GDM1 (cell line): ENCODE measurements at places on chromosomes 3 and 15.

- DNase-seq: no peak
These were observed 356.7 kb downstream of the PDCD6IP start for GRCh38 chr3:34155108-34155507.

- no peak for DNase-seq
These were observed 108.7 kb upstream of the ALDH1A3 start for GRCh38 chr15:100770661-100771584.

GRCh38 chr3:23608650-23609049 is 197.1 kb upstream of the UBE2E1 start:
- no peak for DNase-seq

- no peak for DNase-seq
These were observed 262.3 kb upstream of the HES1 start for GRCh38 chr3:193873426-193874201.

DNA sequence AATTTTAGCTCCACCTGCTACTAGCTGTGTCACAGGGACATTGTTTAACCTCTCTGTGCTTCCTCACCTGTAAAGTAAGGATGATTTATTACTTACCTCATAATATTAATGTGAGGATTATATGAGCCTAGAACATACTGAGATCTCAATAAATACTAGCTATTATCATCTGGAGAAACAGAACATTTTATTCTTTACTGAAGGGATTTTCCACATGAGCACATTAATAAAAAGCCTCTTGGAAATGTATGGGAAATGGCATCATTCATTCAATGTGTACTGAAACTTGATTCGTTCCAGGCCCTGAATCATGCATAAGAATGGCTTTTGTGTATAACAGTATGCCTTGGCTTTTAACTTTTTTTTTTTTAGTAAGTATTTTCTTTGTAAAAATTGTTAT is 11.0 kb upstream of the CEMIP start:
- no peak for DNase-seq

GRCh38 chr3:9110802-9111201 is 138.6 kb downstream of the SRGAP3 start:
- no peak for DNase-seq

DNA sequence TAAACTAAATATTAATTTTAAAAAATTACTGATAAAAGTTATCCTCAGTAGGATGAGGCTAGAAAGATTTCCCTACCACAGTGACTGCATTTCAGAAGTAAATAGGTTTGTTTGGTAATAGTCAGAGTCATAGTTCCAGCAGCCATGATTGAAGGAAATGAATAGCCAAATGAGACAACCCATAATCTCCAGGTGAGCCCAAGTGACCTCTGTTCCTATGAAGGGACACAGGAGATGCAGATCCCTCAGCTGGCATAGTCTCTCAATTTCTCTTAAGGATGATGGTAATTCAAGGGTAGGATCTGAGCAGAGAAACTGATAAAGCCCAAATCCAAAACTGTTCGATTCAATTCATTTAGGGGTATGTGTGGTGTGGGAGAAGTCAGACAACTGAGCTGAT is 461.8 kb downstream of the RAP2B start:
- DNase-seq: no peak

- no peak for DNase-seq
These were observed 31.8 kb upstream of the SFMBT1 start for GRCh38 chr3:53077476-53078220.

DNA sequence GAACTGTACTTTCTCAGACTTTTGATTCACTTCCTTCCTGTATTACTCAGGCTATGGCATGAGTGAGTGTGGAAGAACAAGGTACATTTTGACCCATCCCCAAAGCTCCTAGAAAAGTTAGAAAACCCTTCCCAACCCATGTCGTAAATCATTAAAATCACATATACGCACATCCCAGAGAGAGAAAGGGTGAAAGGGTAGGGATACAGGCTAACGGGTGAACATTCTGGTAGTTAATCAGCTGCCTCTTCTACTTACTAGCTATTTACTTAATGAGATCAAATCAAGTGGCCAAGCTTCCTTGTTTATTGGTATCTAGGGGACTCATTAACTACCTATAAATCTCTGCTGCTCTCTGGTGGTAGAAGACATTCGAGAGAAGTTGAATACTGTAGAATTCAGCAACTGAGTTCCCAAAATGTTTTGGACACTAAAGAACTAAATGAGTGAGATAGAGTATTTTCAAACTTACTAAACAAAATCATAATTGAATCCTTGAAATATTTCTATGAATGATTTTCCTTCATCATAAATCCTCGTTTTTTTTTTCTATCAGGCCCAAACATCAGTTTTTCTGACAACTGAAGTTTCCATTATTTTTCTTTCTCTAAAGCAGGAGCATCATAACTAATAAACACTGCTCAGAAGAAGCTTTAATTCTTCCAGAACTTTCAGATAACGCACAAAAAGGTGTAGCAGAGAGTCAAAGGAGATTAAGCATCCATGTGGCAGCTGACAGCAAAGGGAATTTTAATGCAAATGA is 124.2 kb downstream of the IMPG2 start:
- no peak for DNase-seq
